ENCODE measurements at places on chromosomes 7 and 10.

DNA sequence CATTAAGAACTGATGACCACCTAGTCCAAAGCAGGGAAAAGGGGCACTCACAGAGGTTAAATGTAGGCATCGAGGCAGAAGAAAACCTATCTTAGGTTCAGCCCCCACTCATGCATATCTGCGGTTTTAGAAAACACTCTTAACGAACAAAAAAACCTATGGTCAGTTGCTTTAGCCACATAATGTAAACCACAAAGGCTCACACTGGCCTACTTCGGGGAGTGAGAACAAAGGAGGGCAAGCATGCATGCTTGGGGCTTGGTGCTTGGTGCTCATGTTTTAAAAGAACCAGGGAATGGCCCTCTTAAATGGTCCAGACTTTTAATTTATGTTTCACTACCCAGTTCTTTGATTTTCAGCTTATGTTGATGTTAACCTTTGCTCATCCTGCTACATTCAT, 14.2 kb downstream of the INSYN2A start:
- DNase-seq: no peak

GRCh38 chr10:27663621-27664020, 82.0 kb downstream of the MKX start:
- DNase-seq: no peak

- DNase-seq: no peak
These were observed 24.4 kb downstream of the KMT2C start for GRCh38 chr7:152411389-152411788.

GRCh38 chr10:88755753-88756152, 4.1 kb upstream of the LIPN start:
- DNase-seq: no peak

- DNase-seq: no peak
These were observed 674.3 kb downstream of the INHBA start for GRCh38 chr7:41028580-41028979.
